Activated CD4-positive, alpha-beta T cell treated with anti-CD3 and anti-CD28 coated beads, Interleukin-2, amount 50 U/mL, for 48 hours (primary cell): ENCODE measurements at places on chromosomes 1 and 21.

DNA sequence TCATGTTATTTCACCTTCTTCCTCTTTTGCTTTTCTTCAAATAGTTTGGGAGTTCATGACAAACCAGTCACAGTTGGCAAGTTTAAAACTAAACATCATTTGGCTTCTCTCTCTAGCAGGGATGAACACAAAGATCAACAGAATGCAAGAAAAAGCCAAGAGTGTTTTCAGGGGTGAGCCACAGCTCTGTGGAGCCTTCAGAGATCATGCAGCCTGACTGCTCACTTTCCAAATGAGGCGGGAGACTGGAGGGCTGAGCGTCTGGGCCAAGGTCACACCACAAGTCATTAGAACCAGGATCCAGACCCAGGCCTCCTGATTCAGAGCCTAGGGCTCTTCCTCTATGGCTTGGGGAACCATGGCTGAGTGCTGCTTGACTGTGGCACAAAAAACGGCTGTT lies 2.7 kb downstream of the DPT start:
- DNase-seq: no peak

DNA sequence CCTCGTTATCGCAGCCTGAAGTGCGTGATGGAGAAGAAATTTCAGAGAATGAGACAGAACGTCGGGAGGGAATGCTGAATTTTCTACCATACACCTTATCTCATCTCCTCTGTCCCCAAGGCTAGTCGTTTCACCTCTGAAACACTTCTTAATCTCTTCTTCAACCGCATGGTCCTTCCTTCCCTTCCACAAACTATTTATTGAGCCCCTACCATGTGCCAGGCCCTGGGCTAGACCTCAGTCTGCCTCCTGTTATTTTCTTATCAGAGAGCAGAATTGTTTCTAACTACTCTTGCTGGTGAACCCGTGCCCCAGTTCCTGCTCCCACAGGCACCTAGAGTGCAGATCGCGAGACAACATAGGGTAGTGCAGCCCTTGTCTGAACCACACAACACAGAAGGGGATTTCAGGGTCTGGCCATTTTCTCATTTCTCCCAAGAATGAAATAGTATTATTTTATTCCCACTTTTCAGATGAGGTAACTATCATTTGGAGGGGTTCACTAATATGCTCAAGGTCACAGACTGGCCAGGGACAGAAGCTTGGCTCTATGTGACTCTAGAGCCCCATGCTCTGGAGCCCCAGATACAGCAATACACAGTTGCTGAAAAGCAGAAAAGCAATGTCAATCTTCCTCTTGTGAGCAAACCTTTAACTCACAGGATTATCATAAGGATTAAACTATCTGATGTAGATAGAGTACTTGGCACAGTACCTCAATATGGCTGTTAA lies 598 bp upstream of the ADIPOR1 start:
- peak; percentile 12 for DNase-seq

GRCh38 chr1:226690460-226690982 lies 48.6 kb downstream of the ITPKB start:
- peak; percentile 61 for DNase-seq

GRCh38 chr1:54273795-54274163 lies 73.8 kb downstream of the MRPL37 start:
- DNase-seq: no peak

DNA sequence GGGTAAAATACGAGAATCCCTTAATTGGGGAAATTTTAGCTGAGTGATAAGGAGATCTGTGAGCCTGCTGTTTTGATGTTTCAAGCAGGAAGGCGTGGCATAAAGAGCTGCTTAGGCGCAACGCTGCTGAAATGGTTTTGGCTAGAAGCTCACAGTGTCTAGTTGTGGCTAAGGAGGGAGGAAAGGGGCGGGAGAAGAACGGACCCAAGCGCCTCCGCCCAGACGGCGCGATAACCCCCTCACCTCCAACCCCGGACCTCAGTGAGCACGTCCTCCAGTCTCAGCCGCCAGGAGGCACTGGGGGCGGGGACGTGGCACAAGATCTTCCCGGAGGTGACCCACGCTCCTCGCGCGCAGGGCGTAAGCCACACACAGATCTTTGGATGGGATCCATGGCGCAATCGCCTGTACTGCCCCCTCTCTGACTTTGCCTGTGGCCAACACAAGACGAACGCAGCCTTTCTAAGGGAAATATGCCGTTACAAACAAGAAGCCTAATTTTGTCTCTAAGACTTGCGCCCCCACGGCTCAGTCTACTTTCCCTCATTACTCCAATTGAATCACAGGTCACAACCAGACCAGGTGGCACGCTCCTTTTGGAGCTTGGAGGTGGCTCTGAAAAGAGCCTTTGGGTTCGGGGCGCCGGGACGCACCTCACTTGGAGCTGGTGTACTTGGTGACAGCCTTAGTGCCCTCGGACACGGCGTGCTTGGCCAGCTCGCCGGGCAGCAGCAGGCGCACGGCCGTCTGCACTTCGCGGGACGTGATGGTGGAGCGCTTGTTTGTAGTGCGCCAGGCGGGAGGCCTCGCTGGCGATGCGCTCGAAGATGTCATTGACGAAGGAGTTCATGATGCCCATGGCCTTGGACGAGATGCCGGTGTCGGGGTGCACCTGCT lies 23.4 kb upstream of the RNF187 start:
- DNase-seq: peak; percentile 79

DNA sequence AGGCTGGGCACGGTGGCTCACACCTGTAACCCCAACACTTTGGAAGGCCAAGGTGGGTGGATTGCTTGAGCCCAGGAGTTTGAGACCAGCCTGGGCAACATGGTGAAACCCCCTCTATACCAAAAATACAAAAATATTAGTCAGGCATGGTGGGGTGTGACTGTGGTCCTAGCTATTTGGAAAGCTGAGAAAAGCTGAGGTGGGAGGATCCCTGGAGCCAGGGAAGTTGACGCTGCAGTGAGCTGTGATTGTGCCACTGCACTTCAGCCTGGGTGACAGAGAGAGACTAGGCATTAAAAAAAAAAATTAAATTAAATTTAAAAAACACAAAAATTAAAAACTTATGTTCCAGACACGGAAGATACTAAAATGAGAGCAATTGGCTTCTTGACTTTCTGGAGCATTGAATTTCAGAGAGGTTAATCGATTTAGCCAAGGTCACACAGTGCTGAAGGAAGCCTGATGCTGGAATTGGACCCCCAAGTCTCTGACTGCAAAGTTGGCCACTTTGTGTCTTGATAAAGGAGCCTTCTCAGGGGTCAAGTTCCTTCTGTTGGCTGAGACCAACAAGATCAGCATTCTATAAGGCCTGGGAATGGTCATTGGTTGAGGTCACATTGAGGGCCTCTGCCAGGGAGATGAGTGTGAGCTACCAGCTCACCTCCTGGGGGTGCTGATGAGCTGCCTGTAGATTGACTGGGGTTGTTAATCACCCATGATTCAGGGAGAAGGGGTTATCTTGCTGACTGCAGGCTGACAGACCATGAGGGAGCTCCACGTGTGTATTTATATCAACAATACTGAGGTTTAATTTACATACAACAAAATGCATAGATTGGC lies 54.3 kb downstream of the RPS6KA1 start:
- DNase-seq: peak; percentile 58

- no peak for DNase-seq
Observed at GRCh38 chr21:34559089-34559631, 47.1 kb upstream of the KCNE1 start.

DNA sequence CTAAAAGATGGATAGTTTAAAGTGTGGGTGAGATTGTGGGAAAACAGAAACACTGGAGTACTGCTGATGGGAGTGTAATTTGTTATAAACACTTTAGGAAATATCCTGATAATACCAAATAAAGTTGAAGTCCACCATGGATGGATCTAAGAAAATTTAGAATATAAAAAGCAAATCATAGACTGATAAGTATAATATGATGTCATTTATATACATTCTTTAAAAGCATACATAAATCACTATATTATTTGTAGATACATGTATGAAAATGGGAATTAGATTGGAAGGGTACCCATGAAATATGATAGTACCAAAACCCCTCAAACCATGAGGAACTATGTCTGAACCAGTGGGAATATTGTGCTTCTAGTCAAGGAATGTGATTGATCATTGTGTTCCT lies 7.9 kb downstream of the ZMPSTE24 start:
- no peak for DNase-seq

- DNase-seq: no peak
Observed at GRCh38 chr21:46390603-46391545, 66.9 kb downstream of the PCNT start.

GRCh38 chr1:156162430-156163037 lies 9.1 kb downstream of the SEMA4A start:
- DNase-seq: no peak

- DNase-seq: no peak
Observed at GRCh38 chr1:44681905-44682882, 7.7 kb downstream of the ARMH1 start.

DNA sequence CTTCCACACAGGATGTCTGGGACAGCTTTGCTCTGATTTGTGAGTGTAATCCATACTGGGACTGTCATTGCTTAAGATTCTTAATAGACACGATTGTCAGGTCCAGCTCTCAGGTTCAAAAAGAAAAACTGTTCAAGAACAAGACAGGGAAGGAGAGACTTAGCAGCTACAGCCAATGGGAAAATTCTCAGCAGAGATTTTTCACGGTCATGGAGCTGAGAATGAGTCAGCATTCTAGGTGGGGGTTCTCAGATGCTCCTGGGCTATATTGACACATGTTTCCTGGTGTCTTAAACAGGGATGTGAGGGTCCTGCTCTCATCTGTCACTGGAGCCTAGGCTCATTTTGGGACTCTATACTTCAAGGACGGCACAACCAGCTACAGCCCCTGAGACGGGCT lies 318.3 kb downstream of the RRAGC start:
- DNase-seq: no peak

- no peak for DNase-seq
Observed at GRCh38 chr1:7586031-7586941, 184.8 kb upstream of the VAMP3 start.

DNA sequence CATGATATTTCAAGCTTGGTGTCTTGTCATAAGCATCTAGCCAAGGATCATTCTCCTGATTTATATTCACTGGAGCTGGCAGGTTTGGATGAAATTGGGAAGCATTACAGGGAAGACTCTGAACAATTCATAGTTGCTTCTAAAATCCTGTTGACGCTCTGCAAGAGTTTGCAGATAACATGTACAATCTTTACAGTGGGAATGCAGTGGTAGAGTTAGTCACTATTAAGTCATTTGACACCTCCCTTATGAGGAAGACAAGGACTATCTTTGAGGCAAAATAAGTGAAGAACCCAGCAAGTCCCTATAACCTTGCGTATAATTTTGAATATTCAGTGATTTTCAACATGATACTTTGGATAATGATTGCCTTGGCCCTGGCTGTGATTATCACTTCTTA lies 45.3 kb upstream of the CRB1 start:
- DNase-seq: no peak

GRCh38 chr1:207950750-207951149 lies 39.8 kb upstream of the CD34 start:
- DNase-seq: no peak

GRCh38 chr1:240170266-240170665 lies 78.6 kb downstream of the FMN2 start:
- no peak for DNase-seq

DNA sequence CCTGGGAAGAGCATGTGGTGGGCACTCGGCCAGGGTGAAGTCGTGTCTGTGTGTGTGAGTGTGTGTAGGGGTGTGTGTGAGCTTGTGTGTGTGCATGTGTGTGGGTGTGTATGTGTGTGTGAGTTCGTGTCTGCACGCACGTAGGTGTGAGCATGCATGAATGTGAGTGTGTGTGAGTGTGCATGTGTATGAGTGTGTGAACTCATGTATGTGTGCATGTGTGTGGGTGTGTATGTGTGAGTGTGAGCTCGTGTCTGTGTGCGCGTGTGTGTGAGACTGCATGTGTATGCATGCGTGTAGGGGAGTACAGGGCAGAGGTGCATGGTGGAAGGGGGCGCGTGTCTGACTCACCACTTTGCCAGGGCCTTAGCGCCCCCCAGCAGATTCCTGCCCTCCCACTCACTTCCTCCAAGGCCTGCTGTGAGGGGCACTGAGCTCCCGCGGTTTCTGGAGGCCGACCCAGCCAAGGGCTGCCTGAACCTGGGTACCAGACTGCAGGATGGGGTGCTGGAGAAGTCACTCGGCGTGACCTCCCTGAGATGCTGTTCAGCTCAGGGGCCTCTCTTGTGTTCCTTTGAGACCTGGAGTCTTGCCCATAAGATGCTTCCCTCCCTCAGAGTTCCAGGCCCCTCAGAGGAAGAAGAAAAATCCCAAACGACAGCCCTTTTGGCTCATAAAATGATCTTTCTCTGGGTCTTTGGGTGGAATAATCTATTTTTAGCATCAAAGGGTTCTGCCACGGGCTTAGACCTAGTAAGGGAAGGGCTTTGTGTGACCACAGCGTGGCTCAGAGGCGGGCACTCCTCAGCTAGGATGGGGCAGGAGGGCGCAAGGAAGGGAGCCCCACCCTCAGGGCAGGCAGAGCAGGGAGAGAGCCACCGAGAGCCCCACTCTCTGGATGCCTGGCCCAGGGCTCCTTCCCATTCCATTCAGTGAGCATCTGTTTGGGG lies 41.1 kb upstream of the RUNX3 start:
- no peak for DNase-seq

DNA sequence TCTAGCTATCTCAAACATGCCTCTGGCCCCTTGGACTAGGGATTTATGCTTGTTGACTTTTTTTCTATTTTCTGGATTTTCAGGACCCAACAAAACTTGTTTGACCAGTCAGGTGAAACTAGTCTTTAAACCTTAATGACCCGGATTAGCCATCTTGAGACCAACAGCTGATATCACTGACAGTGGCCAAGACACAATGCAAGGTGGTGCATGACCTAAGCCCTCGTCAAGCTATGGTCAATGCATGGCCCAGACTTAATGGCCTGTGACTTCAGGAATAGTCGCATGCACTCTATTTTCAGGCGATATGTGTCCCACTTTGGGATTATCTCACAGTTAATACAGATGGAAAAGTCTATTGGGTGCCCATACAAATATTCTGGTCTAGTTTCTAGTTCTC lies 190.4 kb downstream of the ZBTB18 start:
- DNase-seq: no peak

DNA sequence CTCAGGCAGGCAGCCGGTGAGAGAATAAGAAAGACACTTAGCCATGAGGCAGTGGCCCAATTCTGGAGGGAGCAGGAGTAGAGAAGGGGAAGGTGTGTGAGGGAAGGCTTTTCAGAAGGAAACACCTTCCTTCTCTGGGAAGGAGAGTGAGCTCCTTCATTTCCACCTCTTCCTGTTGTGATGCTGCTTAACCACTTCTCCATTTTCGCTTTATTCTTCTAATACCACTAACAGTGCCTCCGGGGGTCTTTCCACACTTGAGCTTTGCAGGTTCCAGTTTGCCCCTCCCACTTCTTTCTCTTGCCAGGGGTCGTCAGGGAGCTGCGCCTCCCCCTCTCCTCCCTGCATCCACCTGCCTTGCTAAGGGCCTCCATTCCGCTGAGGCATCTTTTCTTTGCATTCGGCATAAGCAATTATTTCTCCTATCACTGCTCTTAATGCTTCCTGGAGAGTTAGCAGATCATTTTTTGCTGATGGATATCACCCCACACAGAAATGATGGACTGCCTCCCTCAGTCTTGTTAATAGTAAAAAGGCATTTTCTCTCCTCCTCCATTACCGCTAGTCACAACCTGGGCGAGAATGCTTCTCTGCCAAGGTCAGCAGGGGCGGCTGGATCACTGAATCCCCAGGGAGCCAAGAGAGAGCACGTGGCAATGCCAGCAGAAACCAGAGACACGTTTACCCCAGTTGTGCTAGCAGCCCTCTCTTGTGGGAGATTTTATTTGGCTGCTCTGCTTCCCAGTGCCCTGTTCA lies 74.8 kb downstream of the ELAVL4 start:
- DNase-seq: no peak
